ENCODE measurements at places on chromosomes 1 and 21.

DNA sequence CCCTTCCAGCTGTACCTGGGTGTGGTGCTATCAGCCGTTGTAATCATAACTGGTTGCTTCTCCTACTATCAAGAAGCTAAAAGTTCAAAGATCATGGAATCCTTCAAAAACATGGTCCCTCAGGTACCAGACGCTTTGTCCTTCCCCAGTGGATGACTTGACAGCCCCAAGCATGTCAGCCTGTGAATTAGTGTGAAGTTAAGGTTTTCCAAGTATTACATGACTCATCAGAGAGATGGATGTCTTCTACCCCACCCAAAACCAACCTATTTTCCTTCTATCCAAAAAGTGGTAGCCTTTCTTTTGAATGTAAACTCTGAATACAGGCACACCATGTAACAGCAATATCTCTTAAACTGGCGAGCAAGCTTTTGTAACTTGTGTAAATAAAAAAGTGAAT lies 15.1 kb downstream of the ATP1A1 start:
- no peak for DNase-seq

- no peak for DNase-seq
Measured at GRCh38 chr1:111236806-111237205, 9.3 kb downstream of the CHI3L2 start.

GRCh38 chr1:59639266-59639665 lies 175.5 kb upstream of the HOOK1 start:
- no peak for DNase-seq

- no peak for DNase-seq
Measured at GRCh38 chr1:57238233-57238781, 185.6 kb downstream of the DAB1 start.

GRCh38 chr1:116504308-116505156 lies 66.3 kb downstream of the CD58 start:
- DNase-seq: peak; percentile 73

DNA sequence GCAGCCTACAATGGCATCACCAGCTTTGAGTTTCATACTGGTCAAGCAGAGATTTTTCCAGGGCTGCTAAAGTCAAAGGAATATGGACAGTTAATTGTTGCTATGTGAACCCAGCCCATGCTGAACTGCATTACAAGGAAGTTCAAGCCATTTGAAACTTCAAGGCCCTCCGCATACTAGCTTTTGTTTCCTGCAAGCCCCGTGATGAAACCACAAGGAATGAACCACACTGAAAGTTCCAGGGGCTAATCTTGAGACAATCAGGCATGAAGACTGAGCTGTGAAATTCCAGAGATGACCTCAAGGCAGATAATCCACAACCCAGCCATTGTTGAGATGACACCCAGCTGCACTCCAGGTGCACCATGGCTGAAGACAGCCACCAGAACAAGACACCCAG lies 180.8 kb downstream of the C1orf21 start:
- no peak for DNase-seq

Measured in T-helper 1 cell (primary cell).